Mammary epithelial cell (primary cell): ENCODE measurements at places on chromosomes 4 and X. TPM values are rescaled to one million over a fixed set of nuclear protein-coding genes. Genes with fewer than 3 reads are reported as not detected.

- no peak for DNase-seq
These were observed 205.7 kb downstream of the CHIC2 start for GRCh38 chr4:53858744-53859143.

Gene GAGE12F
- not detected for polyA plus RNA-seq

Gene LNX1
- polyA plus RNA-seq, result 0.57 TPM

Gene EFHC2
- 0.18 TPM for polyA plus RNA-seq

- no peak for DNase-seq
These were observed 633.4 kb upstream of the AADAT start for GRCh38 chr4:170723171-170723570.
